Activated CD4-positive, alpha-beta T cell treated with anti-CD3 and anti-CD28 coated beads, Interleukin-2, amount 50 U/mL, for 16 hours (primary cell): ENCODE measurements at places on chromosomes 11 and 22.
A peak's percentile ranks its signal among the peaks of the same experiment; 100 is the strongest.

DNA sequence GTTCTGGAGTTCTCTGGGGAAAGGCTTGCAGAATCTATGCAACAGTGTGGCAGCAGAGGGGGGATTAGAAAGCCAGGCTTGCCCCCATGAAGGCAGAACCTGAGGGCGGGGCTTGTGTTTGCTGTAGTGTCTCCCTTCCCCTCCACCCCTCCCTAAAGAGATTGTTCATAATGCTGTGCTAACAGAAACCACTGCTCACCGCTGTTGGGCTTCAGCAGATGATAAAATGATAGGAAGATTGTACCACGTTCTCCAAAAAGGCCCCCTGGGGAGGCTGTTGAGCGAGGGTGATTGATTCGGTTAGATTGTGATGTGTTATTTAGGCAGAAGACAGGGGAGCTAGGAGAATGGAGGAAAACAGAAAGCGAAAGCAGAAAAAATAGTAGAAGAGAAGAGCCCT, 215.2 kb upstream of the NCAM1 start:
- no peak for DNase-seq

DNA sequence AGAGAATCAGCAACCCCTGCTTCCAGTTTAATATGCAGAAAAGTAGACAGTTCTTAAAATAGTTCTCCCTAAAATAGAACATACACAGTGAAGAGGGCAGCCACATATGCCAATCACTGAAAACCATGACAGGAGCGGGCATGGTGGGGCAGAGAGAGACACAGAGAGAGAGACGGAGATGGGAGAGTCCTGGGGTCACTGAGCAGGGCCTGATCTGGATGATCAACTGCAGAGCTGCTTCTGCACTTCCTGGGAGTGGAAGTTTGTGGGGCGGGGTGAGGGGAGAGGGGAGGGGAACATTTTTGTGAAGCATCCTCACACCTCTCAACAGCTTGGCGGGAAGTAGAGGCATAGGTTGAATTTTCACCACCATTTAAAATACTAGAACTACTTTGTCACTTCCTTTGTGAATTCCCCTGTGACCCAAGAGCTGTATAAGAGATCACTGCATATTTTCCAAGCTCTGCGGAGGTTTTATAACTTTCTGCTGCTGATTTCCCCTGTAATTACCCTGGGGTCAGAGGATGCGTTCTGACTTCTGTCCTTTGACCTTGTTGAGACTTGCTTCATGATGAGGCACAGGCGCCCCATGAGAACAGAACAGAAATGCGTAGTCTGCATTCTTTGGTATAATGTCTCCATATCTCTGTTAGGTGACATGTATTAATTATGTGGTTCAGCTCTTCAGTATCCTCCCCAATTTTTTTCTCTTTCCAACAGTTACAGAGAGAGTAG, 419.4 kb downstream of the BRD1 start:
- no peak for DNase-seq

DNA sequence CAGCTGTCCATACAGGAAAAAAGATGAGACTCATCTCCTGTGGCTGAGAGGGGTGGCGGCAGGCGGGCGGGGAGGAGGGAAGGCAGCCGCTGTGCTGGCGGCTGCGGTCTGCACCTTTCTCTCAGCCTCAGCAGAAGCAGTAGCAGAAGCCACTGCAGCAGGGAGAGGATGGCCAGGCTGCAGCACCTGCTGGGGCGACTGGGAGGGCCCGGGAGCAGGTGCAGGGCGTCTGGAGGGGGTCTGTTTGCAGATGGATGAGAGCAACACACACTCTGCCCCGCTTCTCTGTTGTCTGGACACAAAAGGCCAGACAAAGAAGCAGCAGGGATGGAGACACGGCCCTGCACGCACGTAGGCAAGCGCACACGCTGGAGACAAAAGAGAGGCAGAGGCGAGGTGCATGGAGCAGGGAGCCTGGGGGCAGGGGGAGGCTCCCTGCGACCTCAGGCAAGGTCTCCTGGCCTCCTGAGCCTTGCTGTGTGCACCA, 9.3 kb upstream of the MIAT start:
- peak; percentile 57 for DNase-seq

DNA sequence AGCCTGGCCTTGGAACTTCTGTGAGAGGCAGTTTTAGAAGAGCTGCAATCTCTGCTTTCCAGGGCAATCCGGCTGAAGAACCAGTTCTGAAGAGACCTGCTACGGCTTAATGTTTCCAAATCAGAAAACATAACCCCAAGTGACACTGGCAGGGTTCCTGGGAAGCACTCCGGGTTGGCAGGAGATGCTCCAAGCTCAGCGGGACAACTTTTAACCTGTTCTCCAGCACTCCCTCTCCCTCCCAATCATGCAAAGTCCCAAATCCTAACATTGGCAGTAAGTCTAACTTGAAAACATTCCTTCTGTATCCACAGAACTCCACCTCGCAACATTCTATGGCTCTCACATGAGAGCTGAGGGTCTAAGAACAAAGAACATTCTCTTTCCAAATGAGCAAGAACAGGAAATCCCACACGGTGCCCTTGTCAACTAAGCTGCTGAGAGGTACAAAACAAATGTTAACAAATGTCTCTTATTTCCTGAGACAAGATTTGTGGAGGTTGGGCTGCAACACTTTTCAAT, 48.5 kb upstream of the MN1 start:
- DNase-seq: no peak

GRCh38 chr11:93905384-93905783, 55.0 kb upstream of the VSTM5 start:
- no peak for DNase-seq

DNA sequence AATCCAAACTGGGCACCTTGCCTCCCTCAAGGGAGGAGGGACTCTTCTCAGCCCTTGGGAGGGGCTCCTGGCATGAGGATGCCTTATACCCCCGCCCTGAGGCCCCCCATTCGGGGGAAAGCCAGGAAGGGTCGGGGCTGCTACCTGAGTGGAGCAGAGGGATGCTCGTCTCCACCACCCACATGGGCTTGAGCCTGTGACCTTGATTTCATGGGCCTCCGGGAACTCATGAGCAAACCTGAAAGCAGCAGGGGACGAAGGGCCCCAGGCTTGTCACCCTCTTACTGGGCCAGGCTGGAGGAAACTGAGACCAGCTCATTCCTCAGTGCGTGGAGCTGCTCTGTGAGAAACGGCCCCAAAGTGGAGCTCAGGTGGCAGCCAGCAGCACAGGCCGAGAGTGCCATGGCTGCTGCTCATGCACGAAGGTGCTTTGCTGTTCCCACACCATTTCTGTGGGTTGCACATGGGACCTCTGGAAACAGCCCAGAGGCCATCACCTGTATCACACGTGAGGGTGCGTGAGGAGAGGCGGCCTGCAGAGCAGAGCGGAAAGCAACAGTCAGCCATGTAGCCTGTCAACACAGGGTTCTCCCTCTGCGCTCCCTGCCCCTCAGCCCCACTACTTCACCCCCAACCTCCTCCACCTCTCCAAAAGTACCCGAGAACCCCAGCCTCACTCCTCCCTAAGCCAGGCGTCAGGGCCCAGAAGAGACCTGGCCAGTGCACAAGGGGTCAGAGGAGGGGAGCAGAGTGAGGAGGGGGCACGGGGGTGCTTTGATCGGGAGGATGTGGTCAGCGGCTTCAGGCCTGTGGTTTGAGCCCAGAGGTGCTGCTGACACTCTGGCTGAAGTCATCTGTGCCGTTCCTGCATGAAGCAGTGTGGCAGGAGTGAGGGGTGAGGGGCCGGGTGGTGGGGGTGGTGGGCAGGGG, 14.1 kb upstream of the IL2RB start:
- DNase-seq: peak; percentile 96

DNA sequence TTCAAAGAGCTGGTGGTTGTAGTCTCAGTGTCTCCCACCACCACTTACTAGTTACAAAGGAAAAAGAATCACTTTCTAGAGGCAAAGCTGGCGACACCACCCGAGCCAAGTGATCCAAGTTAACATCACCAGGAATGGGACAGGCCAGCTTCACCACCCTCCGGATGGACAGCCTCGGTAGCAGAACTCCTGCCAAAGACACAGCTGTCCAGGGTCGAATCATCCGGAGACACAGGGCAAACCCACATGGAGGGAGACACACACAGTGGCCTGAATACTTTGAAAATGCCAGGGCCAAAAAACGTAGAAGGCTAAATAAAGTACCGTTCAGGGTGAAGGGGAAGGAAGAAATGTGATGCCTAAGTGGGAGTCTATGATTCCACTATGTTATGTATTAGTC, 33.1 kb downstream of the KCNQ1 start:
- DNase-seq: no peak

GRCh38 chr22:21823740-21824444, 43.6 kb downstream of the MAPK1 start:
- no peak for DNase-seq

- DNase-seq: no peak
Measured at GRCh38 chr22:30516273-30516672, 10.8 kb upstream of the SEC14L4 start.

- DNase-seq: no peak
Measured at GRCh38 chr11:44601471-44602370, 36.3 kb downstream of the CD82 start.

- no peak for DNase-seq
Measured at GRCh38 chr11:45285930-45286632, at the start of gene SYT13. SYT13 (minus strand) TSS chr11:45286341; CDS start chr11:45286207, 134 bp downstream.

DNA sequence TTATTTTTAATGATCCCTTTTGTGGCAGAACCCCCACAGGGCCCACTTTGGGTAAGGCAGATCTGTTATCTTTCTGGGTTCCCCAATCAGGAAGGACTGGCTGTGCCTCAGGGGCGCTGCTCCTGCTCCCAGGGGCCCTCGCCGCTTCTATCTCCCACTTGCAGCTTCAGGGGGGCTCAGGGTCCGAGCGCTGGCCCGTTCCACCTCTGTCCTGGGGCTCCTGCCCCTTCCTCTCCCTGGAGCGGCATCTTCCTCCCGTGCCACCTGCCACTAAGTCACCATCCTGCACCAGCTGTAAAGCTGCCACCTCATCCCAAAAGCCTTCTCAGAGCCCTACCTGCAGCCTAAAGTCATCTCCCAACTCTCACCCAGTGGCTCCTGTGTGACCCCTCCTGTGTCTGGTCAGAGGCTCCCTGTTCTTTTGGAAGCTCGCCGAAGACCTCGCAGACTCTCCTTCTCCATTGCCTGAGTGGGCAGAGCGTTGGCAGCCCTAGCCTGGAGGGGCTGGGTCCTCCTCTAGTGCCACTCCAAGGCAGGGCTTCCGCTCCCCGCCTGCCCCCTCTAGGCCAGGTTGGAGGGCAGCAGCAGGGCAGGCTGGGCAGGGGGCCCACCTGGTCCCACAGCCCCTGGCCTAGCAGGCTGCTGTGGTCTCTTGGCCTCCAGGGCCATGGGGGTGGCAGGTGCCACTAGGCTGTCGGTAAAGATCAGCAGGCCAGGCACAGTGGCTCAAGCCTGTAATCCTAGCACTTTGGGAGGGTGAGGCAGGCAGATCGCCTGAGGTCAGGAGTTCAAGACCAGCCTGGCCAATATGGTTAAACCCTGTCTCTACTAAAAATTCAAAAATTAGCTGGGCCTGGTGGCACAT, 106.7 kb downstream of the MORC2 start:
- DNase-seq: no peak

- DNase-seq: peak; percentile 43
Measured at GRCh38 chr11:65423516-65424204, 1.1 kb downstream of the NEAT1 start.

DNA sequence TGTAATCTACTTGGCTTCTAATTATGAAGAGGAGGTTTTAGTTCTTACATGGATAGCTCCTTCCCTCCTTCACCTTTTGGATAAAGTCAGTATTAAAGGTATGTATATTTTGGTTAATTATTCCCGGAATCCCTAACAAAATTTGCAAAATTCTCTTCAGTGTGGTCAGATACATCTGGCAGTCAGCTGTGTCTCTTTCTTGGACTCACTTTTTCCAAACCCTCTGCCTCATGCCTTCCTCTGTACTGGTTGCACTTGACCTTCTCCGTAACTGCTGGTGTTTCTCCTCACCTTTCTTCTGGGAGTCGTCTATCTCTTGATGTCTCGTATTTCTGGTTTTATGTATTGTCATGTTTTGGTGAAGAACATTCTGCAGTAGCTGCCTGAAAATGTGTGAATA, 62.5 kb downstream of the PPP6R3 start:
- no peak for DNase-seq

- no peak for DNase-seq
Measured at GRCh38 chr11:72173291-72173690, 18.6 kb upstream of the FOLR1 start.

- no peak for DNase-seq
Measured at GRCh38 chr11:1447845-1448825, 38.4 kb downstream of the MOB2 start.

GRCh38 chr11:32851251-32851650, 21.5 kb downstream of the PRRG4 start:
- no peak for DNase-seq

GRCh38 chr11:16184588-16184987, 171.8 kb downstream of the SOX6 start:
- DNase-seq: no peak

DNA sequence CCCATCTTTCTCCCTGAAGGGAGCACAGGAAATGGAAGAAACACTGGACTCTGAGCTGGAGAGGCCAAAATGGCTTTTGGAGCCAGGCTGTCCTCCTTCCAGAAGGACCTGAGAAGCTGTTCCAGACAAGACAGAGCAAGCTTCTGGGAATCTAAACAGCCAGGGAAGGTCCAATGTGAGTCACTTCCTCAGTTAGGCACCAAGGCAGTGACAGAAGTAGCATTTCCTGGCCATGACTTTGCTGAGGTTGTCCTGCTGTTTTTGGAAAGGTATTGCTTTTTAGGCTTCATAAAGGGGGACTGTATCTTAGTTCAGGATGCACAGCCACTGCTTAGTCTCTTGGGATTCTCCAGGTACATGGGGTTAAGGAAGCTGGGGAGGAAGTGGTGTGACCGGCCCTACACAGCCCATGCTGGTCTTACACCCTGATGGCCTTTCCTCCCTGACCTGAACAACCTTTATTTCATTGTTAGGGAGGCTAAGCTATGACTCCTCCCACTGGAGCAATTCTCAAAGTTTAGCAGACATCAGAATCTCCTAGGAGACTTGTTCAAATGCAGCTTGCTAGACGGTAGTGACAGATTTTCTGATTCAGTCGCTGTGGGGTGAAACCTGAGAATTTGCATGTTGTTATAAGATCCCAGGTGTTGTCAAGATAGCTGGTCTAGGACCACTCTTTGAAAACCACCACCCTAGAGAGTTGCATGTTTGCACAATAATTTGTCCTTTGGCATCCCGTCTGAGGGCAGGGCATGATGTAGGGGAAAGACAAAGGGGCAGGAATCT, 6.8 kb upstream of the INSC start:
- DNase-seq: no peak
